ENCODE measurements at places on chromosomes 3 and 15.
A peak's percentile ranks its signal among the peaks of the same experiment; 100 is the strongest.

GRCh38 chr15:95365511-95366107 lies 964.9 kb upstream of the NR2F2 start:
- DNase-seq: peak; percentile 44

DNA sequence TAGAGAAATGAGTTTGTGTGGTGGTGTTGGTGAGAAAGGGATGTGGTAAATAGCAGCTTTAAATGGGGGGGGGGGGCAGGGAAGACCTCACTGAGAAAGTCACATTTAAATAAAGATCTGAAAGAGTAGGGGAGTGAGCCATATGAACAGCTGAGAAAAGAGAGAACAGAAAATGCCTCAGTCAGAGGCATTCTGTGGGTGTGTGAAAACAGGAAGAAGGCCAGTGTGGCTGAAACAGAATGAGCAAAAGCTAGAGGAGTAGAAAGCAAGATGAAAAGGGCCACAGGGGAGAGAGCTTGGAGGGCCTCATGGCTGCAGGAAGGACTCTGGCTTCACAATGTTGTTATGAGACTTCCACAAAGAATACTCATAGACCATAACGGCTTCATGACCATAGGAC lies 783.3 kb downstream of the ZPLD1 start:
- no peak for DNase-seq

DNA sequence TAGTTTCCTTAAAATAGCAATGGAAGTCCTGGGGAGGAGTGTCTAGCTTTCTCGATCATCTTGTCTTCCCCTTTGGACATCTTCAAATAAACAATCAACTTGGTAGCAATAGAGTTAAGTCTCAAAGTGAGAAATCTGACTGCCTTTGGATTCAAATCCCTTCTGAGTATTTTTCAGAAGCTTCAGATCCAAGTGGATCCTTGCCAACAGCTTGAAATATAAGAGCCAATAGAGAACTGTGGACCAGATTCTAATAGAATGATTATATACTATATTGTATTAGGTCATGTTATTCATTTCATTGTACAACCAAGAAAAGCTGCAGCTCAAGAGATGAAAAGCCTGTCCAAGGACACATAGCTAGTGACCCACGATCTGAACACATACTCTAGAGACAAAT lies 60.2 kb downstream of the SYNPR start:
- no peak for DNase-seq

- no peak for DNase-seq
Observed at GRCh38 chr15:90165659-90166489, 35.3 kb upstream of the SEMA4B start.

GRCh38 chr3:143951351-143951971 lies 20.2 kb upstream of the DIPK2A start:
- DNase-seq: peak; percentile 78

DNA sequence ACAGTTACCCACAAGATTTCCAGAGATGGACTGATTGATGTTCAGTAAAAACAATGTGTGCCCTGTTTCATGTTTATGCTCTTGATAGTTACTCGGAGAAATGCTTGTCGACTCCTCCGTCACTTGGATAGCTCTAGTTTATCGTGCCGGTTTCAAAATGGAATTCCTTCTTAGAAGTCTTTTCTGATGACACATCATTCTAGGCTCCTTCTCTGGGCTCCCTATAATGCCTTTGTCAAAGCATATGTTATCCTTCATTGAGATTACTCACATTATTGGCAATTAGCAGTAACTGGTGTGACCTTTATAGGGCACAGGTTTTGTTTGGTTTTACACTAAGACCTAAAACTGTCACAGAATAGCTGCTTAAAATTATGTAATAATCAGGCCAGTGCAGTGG lies 201.8 kb downstream of the CNTN6 start:
- no peak for DNase-seq

GRCh38 chr15:99105514-99106341 lies 848 bp downstream of the SYNM start:
- peak; percentile 75 for DNase-seq

DNA sequence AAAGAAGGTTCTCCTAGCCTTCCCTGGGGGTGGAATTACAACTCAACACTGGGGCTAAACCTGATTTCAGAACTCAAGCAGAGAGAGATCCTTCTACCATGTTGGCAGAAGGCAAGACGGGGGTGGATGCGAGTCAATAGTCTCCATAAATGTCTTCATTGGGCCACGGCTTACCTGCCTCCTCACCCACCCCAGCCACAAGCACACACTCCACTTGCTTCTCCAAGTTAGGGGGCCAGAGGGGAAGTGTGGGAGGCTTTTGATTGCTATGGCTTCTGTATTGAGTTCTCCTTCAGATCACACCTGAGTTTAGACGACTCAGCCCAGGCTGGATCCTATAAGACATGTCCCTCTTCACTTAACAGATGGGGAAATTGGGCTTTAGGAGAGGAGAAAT lies 178.9 kb downstream of the UACA start:
- no peak for DNase-seq

DNA sequence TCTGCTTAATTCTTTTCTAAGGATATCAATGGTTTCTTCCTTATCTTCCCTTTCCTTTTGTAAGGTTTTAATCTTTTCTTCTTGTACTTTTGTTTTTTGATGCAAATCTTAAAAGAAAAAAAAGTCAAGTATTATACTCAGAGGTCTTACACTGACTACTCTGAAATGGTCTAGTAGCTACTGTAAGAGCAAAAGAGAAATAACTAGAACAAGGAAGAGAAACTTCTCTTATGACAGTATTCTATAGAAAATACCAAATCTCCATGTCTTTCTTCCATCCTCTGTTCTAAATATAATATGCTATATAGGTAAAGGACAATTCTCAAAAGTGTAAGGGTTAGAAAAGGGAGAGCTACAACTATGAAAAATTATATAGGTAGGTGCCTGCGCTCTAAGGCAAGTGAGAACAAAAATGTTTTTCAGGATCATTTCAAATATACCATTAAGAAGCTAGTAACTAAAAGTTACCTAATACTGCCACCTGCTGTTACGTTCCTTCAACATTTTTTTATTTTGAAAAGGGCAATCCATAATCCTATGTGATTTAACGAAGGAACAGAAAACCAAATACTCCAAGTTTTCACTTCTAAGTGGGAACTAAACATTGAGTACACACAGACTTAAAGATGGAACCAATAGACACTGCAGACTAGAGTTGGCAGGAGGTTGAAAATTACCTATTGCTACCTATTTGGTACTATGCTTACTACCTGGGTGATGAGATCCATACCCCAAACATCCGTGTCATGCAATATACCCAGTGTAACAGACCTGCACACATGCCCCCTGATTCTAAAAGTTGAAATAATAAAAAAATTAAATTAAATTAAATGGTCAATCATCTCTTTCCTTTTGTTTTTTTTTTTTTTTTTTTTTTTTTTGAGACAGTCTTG lies 36.7 kb downstream of the CIP2A start:
- DNase-seq: peak; percentile 78

Measured in hematopoietic multipotent progenitor cell treated with erythropoietin and hydrocortisone succinate and interleukin-3 and kit ligand, for 4 days (in vitro differentiated cells).